ENCODE measurements at places on chromosomes 16 and 17.

- peak; percentile 83 for DNase-seq
Observed at GRCh38 chr17:55722742-55723487, at the start of gene TMEM100. Gene TMEM100, minus strand, starts transcription at chr17:55722864. Its CDS starts 1,794 bp downstream, at chr17:55721070.

DNA sequence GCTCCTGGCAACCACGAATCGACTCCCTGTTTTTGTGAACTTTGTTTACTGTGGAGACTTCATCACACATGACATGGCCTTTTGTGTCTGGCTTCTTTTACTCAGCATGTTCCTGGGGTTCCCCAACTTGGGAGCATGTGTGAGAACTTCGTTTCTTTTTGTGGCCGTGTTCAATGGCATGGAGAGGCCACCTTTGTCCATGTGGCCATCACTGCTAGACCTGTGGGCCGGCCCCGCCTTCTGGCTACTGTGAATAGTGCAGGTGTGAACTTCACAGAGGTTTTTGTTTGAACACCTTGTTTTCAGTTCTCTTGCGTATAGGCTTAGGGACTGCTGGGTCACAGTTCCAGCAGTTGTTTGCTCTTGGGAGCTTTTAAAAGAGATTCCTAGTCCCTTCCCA is 5.7 kb upstream of the SLC38A8 start:
- DNase-seq, result no peak

DNA sequence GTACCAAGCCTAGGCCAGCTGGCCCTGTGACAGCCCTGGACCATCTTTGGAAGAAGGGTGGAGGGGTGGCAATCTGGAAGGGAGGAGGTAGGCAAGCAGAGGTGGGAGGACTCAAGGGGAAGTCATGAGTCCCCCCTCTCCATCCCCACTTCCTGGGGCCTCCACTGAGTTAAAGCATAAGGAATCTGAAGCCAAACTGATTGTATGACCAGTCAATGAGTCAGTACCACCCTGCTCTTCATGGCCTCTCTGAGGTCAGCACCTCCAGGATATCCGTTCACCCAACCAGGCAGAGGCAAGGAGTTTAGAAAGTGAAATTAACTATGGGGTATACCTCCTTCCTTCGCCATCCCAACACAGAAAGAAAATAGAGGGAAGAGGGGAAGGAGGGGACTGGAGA is 272.7 kb downstream of the SOX9 start:
- peak; percentile 94 for DNase-seq

DNA sequence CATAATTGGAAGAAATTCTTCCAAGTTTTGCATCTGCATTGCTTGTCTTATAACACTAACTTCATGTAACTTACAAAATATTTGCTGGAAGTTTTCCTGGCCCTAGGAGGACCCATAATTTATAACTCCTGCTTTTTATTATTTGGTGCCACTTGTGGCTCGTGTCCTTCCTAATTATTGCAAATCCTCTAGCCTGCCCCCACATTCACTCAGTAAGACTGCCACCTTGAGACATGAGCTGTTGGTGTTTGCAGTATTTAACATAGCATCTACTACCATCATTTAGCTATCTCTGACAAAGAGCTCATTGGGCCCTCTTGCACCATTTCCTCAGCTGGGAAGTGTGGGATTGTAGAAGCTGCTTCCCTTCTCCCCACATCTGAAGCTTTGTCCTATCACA is 49.5 kb downstream of the FTO start:
- DNase-seq, result no peak

GRCh38 chr17:4463818-4464476 is 30.2 kb downstream of the SPNS3 start:
- no peak for DNase-seq
